GM03348 (cell line): ENCODE measurements at places on chromosomes 1 and 21.
A peak's percentile ranks its signal among the peaks of the same experiment; 100 is the strongest.

DNA sequence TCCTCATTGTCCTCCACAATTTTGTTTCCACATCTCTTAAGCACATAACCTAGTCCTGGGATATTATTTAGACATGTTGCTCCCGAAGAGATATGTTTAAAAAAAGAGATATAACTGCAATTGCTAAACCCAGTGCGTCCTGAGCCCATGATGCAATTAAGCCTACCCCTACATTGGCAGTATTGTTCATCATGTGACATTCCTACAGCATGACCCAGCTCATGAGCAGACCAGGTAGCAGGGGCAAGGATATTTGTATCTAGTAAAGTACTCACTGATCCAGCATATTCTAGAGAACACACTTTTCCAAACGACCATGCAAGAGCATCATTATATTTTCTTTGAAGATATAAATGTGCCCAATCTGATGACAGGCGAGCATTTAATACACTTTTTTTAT, 1.2 kb downstream of the ADAM30 start:
- DNase-seq: no peak

GRCh38 chr1:60670302-60670701, 412.1 kb upstream of the NFIA start:
- no peak for DNase-seq

DNA sequence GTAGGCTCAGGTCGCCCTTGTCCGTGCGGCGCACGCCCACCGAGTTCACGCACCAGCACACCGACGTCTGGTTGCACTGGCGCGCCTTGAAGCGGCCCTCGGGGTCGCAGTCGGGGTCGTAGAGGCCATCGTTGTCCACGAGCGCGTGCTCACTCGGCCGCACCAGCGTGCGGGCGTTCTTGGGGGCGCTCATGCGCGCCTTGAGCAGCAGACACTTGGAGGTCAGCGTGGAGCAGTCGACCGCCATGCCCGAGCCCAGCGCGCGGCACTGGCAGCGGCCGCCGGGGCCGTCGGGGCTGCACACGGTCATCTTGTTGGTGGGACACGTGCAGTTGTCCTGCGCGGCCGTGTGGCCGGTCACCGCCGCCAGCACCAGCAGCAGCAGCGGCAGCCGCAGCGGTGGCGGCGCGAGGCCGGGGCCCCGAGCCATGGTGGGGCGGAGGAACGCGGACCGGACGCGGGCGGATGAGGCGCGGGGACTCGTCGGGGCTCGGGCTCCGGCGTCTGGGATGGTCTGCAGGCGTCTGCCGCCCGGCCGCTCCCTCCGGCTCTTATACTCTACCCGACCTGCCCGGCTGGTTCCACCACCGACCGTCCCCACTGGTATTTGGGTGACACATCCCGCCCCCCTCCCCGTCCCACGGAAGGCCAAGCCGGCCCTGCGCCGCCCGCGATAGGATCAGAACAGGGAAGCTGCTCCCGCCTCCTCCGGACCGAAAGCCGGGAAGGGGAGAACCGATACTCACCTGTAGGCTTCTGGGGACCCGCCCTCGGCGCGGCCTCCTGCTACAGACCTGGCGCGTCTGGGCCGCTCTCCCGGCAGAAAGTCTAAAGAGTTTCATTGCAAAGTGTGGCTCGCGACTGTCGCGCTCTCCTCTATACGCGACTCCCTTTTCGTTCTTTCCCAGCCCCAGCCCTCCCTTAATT, at the start of gene TACSTD2:
TSS of gene TACSTD2 (minus strand) at position 526 of the 927 bp plus-strand sequence. CDS start at position 430, 96 bp downstream.
- DNase-seq: peak; percentile 39

DNA sequence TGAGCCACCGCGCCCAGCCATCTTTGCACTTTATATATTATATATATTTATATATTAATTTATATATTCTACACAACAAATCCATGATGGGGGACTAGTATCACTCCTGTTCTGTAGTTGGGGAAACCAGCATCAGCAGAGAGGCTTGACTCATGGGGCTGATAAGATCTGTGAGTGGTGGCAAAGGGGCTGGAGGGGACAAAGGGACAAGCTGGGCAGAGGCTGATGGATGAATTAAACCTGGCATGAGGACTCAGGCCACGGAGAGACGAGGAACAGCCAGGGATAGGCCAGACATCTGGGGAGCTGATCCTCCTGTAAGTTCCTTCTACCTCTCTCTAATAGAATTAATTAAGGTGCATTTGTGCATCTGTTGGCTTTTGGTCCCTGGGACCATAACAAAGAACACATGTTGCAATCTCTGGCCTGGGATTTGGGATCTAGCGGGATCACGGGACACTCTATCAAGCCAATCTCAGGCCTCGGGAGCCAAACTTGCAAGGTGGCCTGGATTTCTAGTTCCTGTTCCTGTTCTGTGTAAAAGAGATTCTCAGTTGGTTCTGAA, 7.6 kb downstream of the CNR2 start:
- DNase-seq: no peak

DNA sequence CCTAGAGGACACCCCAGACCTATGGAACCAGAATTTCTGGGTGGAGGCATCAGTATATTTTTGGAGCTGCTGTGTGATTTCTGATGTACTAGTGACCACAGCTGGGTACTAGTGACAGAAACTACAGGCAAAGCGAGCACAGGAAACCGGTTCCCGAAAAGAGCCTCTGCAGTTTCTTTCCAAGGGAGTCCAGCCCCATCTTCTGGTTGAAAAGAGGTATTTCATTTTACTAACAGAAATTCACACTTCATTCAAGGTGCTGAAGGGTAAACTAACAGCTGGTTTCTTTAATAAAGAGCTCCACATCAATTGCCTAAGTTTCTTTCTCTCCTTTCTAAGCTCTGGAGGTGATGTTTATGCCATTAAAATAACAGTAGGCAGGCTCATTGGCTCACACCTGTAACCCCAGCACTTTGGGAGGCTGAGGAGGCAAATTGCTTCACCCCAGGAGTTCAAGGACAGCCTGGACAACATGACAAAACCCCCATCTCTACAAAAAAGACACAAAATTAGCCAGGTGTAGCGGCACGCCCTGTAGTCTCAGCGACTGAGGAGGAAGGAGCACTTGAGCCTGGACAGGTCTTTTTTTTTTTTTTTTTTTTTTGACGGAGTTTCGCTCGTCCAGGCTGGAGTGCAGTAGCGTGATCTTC, 22.0 kb downstream of the THAP3 start:
- DNase-seq: peak; percentile 80

- no peak for DNase-seq
Measured at GRCh38 chr1:229509576-229509975, 1.4 kb upstream of the NUP133 start.

DNA sequence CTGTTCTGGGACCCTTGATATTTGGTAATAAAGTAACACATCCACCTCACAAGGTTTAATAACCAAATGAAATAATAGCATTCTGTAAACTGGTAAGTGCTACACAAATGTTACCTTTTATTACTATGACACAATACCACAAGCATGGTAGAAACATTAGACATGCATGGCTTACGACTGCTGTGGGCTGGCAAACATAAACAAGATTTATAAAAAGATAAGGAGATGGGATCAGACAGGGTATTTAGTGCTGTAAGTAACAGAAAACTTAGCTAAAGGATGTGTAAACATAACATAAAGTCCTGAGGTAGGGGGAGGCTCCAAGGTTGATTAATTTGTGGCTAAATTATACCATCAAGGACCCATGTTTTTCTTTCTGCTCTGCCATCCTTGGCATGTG, 212.6 kb downstream of the BARHL2 start:
- no peak for DNase-seq

- peak; percentile 71 for DNase-seq
Measured at GRCh38 chr1:84698151-84699110, 8.2 kb upstream of the SSX2IP start.

DNA sequence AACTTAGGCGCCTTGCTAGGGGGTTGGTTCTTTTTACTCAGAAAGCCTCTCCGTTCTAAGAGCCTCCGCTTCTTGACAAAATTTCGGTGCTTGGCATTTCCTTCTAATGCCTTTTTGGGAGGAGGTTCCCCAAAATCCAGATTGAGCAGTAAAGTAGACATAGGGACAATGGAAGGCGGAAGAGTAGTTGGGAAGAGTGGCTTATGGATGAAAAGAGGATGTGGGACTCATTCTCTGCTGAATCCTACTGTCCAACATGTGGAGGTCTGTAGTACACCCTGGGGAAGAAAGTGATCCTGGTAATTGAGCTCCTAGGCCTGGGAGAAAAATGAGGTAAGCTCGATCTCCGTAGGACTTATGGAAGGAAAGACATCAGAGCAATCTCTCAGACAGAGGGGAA, 777 bp upstream of the METTL25B start:
- no peak for DNase-seq

DNA sequence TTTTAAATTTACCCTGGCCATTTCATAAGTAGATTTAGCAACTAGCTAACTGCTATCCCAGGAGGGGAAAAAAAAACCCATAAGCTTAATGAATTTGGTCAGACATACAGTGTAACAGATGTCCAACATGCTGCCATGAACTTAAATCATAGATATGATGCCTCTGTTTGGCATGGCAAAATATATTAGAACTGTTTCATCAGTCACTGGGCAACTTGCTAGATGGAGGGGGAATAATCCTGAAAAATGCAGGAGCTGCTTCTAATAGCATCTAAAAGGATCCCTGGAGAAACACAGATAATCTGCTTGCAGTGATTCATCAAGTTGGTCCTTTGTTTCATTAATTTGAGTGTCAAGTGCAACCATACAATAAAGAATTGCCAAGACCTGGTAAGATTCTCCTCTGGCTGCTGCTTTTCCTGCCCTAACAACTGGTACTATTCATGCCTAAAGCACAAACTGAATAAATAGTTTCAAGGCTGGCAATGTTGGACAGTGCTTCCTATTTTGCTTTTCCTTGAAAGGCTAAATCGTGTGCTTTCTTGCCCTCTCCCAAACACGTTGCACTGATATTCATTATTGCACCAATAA, 1.5 kb upstream of the ST6GALNAC5 start:
- peak; percentile 11 for DNase-seq

GRCh38 chr1:100387657-100388350, 35.5 kb downstream of the CDC14A start:
- no peak for DNase-seq

- DNase-seq: no peak
Measured at GRCh38 chr21:42286416-42286815, 28.8 kb downstream of the TFF3 start.

GRCh38 chr1:88541596-88541995, 142.5 kb upstream of the PKN2 start:
- no peak for DNase-seq

DNA sequence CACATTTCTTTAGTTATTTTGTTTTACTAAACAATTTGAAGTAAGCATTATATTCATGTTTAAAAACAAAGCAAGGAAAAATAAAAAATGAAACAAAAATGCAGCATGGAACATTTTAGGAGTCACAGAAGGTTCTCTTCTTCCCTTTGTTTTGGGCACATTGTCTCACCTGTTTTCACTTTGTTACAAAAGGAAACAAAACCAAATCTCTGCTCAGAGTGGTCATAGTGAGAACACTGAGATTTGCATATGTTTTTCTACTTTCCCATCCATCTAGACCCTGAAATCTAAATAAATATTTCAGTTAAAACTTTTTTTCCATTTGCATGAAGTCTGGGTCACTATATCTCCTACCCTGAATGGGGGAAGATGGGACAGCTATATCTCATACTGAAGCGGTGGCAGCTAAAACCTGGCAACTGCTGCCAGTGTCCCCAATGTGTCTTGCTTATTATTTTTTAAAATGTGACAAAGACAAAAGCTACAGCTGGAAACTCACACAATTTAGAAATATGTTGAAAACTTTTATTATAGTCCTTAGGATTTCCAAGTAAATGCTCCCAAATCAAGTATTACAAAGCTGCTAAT, 3.5 kb downstream of the EXOC8 start:
- DNase-seq: no peak

DNA sequence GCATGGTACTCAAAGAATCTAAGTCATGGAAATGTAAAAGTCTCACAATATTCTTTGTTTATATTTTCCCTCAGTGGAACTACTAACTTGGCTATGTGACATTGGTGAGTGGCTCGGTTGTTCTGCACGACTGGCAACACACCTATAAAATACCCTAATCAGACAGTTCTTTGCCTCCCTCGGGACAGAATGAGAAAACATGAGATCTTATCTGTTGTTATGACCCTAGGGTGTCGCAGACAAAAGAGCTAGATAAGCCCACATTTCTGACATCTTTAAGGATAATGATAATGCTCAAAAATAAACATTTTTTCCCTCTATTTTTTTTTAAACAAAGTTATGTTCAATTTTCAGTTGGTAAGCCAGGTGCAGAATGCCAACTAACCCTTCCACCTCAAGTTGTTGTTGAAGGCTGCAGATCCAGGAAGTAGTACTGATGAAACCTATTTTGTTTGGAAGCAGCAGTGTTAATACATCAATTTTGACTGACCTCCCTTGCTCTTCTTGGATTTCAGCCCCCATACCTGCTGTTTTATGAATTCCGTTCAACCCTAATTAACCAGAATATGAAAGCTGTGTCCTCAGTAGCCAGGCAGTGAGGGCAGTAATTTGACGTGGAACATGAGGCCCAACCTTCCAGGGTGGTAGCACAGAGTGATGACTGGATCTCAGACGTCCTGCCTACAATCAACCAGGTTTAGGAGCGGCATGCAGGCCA, 108.7 kb upstream of the DUSP10 start:
- DNase-seq: no peak

DNA sequence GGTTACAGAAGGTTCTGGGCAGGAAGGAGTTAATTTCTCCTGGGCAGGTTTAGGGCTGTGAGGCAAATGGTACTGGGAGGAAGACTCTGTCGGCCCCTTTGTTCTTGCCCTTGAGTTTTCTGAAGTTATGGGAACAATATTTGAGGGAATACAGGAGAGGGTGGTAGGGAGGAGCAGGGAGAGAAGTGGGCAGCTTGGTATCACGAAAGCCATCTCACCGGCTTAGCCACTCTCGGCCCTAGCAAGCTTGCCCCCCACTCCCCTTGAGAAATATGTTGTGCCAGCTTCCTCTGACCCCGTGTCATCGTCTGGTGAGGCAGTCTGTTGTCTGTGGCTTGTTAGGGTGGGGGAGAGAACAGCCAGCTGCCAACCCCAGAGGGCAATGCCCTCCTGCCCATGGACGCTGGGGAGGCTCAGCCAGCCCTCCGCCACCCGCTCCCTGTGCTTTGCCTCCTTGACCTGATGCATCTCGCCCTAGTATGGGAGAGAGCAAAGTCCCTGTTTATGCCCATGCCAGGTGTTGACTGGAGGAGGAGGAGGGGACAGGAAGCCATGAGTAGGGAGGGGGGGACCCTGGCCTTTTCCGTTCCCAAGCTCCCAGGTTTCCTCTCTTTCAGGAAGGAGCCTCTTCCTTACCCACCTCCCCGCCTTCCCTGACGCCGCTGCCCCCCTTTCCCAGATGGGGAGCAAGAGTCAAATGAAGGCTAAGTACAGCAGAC, 1.2 kb downstream of the EFNA1 start:
- no peak for DNase-seq

- no peak for DNase-seq
Measured at GRCh38 chr1:197394831-197395608, 127.0 kb downstream of the CRB1 start.

- peak; percentile 18 for DNase-seq
Measured at GRCh38 chr1:243345205-243345604, 89.4 kb downstream of the SDCCAG8 start.

- DNase-seq: peak; percentile 56
Measured at GRCh38 chr1:218660678-218661053, 315.5 kb downstream of the TGFB2 start.
